ENCODE measurements at places on chromosomes 7 and 10.

DNA sequence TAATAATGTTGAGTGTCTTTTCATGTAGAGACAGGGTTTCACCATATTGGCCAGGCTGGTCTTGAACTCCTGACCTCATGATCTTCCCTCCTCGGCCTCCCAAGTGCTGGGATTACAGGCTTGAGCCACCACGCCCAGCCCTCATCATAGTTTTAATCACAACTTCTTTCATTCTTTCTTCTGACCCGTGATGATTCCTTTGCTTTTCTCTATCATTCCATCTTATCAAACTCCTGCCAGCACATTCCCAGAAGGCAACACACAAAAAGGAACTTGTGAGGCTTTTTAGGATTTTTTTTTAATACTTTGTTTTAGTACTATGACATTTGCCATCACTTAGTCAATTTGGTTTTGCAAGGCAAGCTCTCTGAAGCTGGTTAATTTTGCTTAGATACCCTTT lies 77.5 kb upstream of the MEOX2 start:
- no peak for DNase-seq

DNA sequence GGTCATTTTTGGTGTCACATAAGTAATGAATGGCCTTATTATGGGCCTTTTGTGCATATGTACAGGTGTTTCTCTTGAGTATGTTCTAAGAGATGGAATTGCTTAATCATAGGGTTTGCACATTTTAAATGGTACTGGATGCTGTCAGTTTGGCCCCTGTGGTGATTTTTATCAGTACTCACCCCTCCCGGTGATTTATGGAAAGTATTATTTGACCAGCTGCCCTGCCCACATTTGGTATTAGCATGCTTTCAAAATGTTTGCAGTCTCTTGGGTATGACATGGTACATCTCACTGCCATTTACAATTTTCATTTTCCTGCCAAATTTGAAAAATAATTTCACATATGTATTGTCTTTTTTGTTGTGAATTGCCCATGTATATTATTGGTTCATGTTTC lies 427.7 kb downstream of the LRMDA start:
- no peak for DNase-seq

DNA sequence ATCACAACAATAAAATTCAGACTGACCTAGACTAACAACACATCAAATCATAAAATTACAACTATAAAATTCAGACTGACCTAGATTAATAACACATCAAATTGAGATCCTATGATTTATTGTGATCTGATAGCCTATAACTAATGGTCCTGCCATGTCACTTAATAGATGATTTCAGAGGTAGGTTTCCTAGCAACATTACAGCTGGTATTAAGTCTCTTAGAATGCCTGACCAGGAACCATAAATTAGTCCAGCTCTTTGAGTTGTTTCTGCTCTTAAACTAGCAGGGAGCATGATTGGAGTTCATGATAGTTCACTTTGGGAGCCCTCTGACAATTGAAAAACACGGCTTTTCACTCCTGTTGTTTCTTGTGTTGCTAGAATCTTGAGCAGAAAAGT lies 318.9 kb downstream of the BMPER start:
- no peak for DNase-seq

GRCh38 chr7:81484261-81484660 lies 285.6 kb downstream of the HGF start:
- no peak for DNase-seq

DNA sequence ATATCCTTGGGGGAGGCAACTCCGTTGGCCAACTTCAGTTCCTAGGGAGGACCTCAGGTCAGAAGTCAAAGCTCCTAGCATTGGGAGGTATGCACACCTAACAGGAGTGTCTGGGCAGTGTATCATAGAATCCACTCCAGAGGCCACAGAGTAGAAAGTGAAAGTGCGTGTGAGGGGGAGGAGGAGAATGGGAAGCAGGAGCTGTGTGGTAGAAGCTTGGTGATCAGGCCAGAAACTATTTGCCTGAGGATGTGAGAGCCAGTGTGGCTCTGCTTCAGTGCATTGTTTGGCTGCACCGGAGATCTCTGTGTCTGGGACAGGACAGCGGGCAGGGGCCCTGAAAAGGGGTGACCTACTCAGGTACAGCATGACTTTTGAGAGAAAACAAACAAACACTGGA lies 557.4 kb upstream of the VSTM2A start:
- DNase-seq, result no peak

- DNase-seq, result no peak
Observed at GRCh38 chr10:126011995-126012394, 115.6 kb downstream of the FANK1 start.

GRCh38 chr10:116636976-116637375 lies 16.2 kb downstream of the PNLIPRP2 start:
- DNase-seq, result no peak

GRCh38 chr7:19920166-19920565 lies 146.7 kb upstream of the TMEM196 start:
- peak; percentile 54 for DNase-seq

DNA sequence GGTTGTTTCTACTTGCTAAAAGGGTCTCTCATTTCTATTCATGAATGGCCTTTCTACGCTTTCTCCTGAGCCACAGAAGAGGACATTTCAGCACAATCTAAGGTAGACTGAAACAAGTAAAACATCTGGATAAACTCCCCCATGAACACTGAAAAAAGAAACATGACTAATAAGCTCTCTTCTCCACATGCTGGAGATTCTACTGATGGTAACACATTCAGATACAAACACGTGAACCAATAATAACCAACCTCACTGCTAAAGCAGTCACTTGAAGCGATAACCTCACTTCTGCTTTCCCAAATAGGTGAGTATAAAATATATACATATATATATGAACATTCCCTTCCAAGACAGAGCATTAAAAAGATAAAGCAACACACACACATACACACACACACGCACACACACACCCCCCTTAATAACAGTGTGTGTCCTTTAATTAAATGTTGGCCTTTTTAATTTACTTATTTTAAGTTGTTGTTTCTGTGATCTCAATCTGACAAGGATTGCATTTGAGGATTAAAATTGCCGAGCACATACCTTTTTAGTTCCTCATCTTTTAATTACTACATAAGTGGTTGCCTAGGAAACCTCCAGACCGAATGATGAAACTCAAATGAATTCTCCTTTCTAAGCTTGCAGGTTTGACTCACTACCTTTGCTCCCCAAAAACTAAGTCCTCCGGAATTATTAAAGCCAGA lies 292.4 kb upstream of the KLF14 start:
- peak; percentile 56 for DNase-seq

- DNase-seq, result no peak
Observed at GRCh38 chr7:26642416-26642815, 222.0 kb downstream of the SKAP2 start.

DNA sequence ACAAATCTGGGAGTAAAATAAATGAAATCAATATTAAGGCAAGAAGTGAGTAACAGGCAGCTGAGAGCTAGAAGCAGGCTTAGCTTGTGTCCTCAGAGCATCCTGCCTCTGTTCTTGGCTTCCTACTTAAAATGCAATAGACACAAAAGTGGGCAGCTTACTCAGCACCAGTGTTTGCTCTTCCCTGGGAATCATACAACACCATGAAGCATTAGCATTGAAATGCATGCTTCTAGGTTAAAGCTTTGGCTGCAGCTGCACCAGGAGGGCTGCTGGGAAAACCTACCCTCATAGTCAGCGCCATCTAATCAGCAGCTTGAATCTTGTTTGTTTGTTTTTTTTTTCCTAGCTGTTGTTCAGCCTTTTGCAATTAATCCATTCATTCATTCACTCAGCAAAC lies 104.2 kb upstream of the VWC2 start:
- no peak for DNase-seq

GRCh38 chr7:149741629-149742028 lies 31.8 kb downstream of the ZNF467 start:
- no peak for DNase-seq

- no peak for DNase-seq
Observed at GRCh38 chr7:32858648-32859047, 32.9 kb downstream of the KBTBD2 start.

DNA sequence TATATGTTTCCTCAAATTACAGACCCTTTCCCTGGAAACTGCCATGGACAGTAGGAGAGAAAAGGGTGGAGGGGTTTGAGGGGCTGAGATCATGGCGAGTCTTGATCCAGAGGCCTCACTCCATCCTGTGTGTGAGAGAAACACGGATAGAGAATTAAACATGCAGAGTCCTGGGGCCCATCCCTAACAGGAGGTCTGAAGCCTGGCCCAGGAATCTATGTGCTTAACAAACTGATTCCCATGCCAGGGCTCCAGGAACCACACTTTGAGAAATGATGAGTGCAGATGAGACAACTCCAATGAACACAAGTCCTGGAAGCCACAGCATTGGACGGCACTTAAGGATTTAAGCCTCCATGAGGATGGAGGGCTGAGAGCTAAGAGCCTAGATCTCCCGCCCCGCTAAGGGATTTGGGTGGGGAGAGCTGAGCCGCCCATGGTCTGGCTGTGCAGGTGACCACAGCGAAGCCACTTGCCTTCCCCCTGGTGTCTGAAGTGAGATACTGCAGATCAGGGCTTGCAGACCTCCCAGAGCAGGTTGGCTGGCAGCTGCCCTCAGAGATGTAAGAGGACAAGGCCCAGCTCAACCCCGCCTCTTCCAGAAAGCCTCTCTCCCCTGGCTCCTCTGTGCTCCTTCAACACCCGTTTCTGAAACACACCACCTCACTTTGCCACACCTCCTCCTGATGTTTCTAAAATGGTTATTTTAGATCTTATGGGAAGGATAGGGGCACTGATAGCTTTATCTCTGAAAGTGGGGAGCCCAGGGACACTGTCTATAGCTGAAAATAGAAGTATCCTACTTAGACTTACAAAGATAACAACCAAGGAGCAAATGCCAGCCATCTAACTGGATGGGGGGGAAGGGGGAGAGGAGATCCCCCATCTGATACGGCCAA lies 24.8 kb upstream of the EIF5AL1 start:
- no peak for DNase-seq

DNA sequence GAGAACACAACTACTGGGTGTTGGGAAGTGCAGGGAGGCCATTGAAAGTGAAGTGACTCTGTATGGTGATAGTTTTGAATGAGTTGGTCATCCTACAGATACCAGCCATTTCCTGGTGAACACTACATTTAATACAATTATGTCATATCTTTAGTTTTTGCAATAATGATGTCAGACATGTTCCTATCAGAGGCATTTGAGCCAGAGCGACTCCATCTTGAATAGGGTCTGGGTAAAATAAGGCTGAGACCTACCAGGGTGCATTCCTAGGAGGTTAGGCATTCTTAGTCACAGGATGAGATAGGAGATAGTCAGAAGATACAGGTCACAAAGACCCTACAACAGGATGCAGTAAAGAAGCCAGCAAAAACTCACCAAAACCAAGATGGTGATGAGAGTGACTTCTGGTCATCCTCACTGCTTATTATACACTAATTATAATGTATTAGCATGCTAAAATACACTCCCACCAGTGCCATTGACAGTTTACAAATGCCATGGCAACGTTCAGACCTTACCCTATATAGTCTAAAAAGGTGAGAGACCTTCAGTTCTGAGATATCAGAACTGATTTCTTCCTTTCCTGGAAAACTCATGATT lies 28.2 kb downstream of the ADK start:
- no peak for DNase-seq

GRCh38 chr7:95503271-95504131 lies 17.8 kb downstream of the ASB4 start:
- DNase-seq, result no peak

DNA sequence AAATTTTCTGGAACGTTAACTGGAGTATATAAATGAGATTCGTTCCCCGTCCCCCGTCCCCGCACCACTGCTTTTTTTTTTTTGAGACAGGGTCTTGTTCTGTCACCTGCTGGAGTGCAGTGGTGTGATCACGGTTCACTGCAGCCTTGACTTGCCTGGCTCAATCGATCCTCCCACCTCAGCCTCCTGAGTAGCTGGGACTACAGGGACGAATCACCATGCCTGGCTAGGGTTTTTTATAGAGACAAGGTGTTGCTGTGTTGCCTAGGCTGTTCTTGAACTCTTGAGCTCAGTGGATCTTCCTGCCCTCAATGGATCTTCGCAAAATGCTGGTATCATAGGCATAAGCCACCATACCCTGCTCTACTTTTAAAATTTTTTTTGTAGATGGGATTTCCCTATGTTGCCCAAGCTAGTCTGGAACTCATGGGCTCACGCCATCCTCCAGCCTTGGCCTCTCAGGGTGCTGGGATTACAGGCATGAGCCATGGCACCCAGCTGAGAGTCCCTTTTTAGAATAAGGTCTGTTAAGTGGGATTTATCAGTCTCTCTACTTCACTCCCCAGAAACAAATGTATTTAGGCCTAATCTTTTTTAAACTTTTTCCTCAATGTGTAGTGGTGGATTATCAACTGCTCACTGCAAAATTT lies 122.9 kb downstream of the LYZL1 start:
- no peak for DNase-seq

DNA sequence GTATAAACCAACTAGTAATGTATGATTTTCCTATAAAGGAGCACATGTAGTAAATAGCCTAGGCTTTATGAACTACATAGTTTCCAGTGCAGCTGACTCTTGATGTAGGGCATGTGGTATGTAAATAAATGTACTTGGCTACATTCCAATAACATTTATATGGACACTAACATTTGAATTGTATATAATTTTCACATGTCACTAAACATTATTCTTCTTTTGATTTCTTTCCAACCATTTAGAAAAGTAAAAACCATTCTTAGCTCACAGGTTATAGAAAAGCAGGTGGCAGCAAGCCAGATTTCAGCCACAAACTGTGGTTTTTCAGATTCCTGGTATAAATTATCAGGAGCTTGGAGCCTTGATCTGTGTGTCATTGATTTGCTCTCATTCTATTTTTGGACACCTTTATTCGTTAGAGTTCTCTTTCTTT lies 1182.0 kb downstream of the CNTNAP2 start:
- no peak for DNase-seq

GRCh38 chr7:66910789-66911188 lies 10.2 kb upstream of the TMEM248 start:
- no peak for DNase-seq

DNA sequence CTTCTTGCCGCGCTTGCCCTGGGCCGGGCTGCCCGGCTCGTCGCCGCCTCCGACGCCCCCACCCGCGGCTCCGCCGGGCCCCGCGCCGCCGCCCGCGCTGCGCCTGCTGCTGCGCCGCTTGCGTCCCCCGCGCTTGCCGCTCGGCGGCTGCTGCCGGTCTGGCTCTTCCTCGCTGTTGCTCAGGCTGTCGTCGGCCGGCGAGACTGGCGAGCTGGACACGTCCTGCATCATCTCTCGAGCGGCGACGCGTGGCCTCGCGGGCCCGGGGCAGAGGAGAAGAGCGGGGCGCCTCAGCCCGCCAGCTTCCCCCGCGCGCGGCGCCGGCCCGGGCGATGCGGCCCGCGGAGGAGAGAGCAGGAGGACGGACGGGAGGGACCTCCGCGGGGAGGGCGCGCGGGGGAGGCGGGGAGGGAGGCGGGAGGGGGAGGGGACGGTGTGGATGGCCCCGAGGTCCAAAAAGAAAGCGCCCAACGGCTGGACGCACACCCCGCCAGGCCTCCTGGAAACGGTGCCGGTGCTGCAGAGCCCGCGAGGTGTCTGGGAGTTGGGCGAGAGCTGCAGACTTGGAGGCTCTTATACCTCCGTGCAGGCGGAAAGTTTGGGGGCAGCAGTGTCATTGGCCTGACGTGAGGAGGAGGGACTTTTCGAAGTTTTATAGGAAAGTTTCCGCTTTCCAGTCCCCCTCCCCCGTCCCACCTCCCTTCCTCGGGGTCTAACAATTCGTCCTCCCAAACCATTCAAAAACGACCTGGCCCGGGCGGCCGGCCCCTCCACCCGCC lies at the start of gene TWIST1:
Gene TWIST1, minus strand, starts transcription at position 546 of the 779 bp plus-strand sequence. Its CDS starts 315 bp downstream, at position 231.
- peak; percentile 20 for DNase-seq

All from HS-5 (cell line).